ENCODE measurements at places on chromosomes 4 and X.

DNA sequence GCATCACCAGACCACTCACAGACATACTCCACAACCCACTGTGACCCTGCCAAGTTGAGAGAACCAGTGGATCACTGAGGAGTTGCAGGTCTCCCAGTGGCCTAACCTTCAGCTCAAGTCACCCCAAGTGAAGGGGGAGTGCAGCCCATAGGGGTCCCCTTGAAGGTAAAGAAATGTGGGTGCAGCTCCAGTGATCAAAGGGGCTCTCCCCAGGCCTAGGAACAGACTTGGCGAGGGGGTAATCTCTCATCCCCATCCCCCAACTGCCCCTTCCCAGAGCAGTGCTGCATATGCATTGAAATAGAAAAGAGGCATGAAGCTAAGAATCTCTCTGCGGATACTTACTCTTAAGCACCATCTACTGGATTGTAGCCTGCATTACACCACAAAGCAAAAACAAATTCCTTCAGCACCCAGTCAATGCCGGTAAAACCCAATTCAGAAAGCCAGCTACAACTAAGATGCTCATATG is 27.0 kb downstream of the MAGEE1 start:
- no peak for DNase-seq

- DNase-seq: no peak
Observed at GRCh38 chr4:169158046-169158445, 112.7 kb downstream of the SH3RF1 start.

- no peak for DNase-seq
Observed at GRCh38 chr4:64883087-64883807, 474.0 kb upstream of the TECRL start.

DNA sequence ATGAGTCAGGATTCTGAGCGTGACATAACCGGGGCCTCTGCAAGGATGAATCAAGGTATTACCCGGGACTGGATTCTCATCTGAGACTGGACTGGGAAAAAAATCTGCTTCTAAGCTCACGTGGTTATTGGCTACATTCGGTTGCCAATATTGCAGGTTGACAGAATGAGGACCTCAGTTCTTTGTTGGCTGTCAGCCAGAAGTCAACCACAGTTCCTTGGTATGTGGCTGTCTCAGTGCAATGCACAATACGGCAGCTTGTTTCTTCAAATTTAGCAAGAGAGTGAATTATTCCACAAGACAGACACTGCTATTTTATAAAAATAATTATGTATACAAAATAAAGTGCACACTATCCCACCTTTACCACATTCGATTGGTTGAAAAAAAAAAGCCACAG is 424.2 kb downstream of the KLHL4 start:
- DNase-seq: no peak

- DNase-seq: no peak
Observed at GRCh38 chr4:38989487-38989886, 42.7 kb downstream of the TMEM156 start.

GRCh38 chr4:36399762-36400353 is 118.4 kb downstream of the DTHD1 start:
- no peak for DNase-seq

- no peak for DNase-seq
Observed at GRCh38 chrX:139931646-139932072, 1.2 kb downstream of the ATP11C start.

DNA sequence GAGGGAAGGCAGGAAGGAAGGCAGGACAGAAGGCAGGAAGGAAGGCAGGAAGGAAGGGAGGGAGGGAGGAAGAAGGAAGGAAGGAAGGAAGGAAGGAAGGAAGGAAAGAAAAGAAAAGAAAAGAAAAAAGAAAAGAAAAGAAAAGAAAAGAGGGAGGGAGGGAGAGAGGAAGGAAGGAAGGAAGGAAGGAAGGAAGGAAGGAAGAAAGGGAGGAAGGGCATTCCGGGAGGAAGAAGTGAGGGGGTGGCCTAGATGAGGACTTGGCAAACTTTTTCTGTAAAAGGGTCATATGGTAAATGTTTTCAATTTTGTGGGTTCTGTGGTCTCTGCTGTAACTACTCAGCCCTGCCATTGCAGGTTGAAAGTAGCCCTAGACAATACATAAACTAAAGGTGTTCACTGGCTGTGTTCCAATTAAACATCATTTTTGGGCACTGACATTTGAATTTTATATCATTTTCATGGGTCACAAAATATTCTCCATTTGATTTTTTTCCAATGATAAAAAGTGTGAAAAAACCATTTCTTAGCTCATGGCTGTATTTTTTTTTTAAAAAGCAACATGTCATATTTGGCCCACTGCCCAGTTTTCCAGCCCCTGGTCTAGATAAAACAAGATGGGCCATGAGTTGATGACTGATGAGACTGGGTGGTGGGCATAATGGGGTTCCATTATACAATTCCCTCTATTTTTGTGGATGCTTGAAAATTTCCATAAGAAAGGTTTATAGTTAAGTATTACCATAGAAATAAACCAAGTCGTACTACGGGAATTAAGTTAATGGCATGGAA is 3.1 kb downstream of the ZNF630 start:
- DNase-seq: no peak

- no peak for DNase-seq
Observed at GRCh38 chr4:152266831-152267480, 268.9 kb downstream of the FBXW7 start.

DNA sequence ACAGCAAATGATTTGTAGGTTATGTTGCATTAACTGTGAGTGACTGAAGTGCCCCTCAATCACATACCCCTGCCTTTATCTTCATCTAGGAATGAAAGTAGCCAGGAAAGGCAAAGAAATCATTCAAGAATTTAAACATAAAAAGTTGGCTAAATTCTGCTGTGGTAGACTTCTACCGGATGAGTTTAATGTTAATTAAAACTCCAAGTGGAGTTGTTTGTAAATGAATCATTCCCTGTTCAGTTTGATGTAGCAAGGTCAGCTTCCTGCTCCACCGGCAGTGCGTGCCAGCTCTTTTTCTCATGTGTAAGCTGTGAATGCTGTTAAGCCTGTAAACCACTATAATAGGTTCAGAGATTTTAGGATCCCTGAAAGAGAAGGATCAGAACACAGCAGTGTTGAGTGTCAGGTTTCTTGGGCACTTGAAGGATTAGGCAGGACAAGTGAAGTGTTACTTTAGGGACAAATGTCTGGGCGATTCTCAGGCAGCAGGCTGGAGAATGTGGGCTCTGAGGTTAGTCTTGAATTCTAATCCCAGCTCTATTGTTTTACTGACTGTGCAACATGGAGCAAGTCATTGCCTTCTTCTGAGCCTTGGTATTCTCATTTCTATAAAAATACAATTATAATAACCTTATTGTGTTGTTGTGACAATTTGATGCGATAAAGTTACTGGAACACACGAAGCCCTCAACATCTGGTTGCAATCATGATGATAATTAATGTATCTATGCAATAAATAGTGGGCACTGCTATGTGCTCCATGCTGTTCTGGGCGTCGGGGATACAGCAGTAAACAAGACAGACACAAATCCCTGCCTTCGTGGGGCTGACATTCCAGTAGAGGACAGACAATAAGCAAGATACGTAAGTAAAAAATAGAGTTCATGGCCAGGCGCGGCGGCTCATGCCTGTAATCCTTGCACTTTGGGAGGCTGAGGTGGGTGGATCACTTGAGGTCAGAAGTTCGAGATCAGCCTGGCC is 112.0 kb downstream of the SHROOM3 start:
- DNase-seq: no peak

GRCh38 chr4:22414833-22415232 is 101.0 kb downstream of the ADGRA3 start:
- no peak for DNase-seq

GRCh38 chr4:2320152-2320551 is 58.2 kb upstream of the MXD4 start:
- no peak for DNase-seq

GRCh38 chr4:146132445-146132844 is 43.1 kb upstream of the LSM6 start:
- no peak for DNase-seq

DNA sequence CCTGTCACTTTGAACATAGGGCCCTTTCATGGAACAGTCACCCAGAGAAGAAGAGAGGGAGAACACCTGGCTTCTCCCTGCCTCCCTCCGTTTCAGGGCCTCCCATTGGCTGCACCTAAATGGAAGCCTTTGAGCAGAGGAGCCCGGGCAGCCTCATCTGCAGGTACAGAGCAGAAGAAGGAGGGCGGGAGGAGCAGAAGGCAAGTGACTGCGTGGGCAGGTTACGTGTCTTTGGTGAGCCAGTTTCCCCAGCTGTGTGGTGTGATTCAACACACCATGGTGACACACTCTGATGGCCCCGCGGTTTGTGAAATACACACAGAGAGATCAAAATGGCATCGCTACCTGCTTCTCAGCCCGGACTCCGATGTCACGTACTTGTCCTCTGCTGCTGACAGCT is 431 bp downstream of the C4orf50 start:
- no peak for DNase-seq

DNA sequence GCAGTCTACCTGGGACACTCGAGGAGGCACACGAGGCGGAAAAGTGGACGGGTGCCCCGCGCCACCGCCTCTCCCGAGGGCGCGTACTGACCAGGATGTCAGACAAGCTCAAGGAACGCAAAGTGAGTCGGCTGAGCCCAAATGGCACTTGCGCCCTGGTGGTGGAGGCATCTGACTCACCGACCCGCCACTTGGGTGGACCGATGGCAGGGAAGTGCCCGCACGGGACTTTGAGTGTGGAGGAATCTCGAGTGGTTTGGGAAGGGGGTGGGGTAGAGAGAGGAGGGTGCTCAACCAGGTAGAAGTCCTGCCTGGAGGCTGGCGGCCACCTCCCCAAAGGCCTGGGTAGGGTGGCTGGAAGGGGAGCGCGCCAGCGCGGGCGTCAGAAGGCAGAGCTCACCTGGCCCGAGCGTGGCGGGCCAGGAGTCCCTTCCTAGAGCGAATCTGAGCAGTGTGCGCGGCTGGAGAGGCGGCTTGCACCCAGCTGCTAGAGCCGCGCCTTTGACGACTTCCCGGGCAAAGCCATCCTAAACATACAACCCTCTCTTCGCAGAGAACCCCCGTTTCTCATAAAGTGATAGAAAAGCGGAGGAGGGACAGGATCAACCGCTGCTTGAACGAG is 655 bp downstream of the HELT start:
- no peak for DNase-seq

DNA sequence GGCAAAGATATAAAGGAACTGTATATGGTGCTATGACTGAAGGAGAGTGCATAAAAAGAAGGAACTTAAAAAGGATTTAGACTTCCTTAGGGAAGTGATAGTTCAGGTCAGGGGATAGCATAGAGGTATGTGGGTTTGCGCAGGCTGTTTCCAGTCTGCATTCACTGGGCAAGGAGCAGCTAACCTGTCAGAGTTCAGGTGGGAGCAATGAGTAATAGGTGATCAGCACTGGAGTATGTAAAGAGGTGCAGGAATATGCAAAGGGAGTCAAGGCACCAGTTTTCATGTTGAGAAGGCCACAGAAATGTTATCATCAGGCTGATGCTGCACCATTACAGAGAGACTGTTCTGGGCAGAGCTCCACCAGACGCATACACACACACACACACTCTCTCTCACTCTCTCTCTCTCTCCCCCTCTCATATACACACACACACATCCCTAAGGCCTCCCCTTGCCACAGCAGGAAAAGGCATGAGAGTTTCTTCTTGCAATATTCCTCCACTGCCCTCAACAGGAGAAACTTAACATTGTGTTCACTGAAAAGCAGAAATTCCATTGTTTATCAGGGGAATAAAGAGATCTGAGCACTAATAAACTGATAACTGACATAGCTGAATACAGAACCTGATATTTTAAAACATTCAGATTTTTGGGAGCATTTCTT is 256.4 kb upstream of the GRID2 start:
- DNase-seq: no peak

DNA sequence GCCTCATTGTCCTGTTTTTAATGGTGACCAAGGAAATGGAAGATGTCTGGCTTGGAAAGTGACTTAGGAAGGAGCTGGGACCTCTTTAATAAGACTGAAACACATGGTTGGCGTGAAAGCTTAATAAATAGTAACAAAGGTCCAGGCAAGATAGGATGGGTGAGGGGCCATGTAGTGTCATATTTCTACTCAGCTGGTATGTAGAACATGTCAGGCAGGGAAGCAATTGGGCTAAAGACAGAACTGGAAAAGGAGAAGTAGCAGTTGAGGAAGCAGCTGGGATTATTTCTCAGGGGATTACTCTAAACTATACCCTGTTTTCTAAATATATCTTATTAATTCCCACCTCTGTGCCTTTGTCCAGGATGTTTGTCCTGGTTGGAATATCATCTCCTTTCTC is 18.6 kb downstream of the ITGB1BP2 start:
- DNase-seq: no peak

DNA sequence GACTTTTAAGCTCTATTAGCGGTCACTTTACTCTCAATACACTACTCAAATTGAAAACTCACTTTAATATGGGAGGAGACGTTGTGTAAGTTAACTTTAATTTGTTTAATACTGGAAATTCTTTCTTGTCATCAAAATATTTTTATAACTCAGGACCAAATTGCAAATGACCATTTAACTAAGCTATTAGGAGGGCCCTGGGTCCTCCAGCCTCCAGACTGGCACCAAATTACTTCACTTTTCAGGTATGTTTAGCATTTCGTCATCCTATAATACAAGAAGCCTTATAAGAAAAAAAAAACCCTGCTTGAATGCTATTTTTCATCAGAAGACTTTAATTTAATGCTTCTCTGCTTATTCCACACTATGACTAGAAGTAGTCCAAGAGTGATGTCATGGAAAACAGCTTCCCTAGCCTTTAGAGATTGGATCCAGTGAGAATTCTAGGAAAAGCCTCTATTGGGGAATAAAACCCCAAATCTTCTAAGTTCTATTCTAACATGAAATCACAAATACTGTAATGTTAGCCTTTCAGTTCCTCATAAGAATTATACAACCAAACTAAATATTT is 6.6 kb downstream of the KLHL15 start:
- no peak for DNase-seq

DNA sequence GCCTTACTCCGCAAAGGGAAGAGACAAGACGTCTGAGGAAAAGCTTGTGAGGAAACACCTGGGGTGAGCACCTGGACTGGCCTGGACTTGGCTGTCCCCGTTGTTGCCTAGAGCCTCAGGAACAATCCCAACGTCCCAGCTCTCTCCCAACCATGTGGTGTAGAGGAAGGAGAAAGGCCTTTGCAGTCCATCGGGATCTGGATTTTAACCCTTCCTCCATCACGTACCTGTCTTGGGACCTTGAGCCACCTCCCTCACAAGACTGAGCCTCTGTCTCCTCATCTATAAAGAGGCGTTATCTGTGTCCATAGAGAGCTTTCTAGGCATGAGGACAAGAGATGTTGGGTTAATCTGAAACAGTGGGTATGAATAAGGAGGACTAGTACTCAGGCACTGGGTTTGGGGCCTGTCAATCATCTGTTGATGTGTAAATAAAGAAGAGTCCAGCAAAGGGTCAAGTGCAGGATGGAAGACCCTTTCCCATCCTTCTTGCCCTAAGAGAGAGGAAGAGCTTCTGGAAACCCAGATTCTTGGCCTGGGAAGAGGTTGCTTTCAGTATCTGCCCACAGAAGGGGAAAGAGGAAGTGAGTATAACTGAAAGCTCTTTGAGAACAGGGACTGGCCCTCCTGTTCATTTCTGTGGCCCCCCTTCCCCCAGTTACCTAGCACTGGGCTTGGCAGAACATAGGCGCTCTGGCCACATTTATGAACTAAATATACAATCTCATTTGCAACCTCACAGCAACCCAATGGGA is 137.1 kb downstream of the PJA1 start:
- DNase-seq: no peak

- no peak for DNase-seq
Observed at GRCh38 chrX:112997991-112998390, 157.4 kb upstream of the AMOT start.
